ENCODE measurements at places on chromosomes 1 and 21.

GRCh38 chr1:209937996-209938959 lies at the start of gene SYT14:
Gene SYT14, plus strand, starts transcription at chr1:209938217. Its CDS starts 48 bp downstream, at chr1:209938265.
- no peak for DNase-seq

DNA sequence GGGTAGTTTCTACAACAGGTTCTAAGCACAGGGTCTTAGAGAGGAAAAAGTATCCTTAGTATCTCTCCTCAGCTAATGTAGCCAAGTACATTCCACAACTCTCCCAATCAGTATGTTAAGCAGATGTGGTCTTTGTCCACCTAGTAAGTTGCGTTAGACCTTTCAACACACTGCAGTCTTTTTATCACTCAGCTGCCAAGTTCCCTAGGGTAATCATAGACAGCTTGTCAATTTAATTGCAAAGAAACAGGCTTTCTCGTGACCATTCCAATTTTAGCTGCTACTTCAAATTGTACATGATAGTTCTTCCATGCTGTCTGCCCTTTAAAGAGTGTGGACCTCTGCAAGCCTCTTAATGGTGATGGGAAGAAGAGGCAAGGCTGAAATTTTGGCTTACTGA lies 211.8 kb upstream of the PKN2 start:
- DNase-seq, result no peak

DNA sequence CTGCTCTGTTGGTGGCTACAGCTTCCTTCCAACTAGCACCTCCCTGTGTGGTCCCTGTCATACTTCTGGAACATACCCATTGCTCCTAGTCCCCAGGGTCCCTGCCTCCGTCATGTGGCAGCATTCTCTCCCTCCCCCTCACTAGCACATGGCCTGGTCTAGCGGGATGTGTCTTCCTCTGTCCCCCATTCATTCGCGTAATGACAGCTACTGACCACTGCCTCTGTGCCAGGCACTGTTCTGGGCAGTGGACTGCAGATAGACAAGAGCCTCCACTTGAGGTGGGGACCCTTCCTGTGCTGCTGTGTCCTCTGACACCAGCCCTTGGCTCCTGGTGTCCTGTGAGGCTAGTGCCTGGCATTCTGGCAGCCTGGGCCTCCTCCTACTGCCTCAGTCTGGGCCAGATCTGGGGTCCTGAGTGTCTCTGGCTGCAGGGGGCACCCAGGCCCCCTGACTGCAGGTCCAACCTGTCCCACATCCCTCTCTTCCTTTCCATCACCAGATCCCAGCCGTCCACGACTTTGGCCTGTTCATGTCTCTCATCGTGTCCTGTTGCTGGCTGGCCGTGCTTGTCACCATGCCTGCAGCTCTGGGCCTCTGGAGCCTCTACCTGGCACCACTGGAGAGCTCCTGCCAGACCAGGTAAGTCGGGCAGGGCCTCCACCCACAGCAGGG lies 38.1 kb downstream of the DISP3 start:
- no peak for DNase-seq

GRCh38 chr21:41894922-41895557 lies 15.9 kb upstream of the PRDM15 start:
- no peak for DNase-seq

- DNase-seq, result no peak
Observed at GRCh38 chr1:157956732-157957131, 36.7 kb upstream of the KIRREL1 start.

DNA sequence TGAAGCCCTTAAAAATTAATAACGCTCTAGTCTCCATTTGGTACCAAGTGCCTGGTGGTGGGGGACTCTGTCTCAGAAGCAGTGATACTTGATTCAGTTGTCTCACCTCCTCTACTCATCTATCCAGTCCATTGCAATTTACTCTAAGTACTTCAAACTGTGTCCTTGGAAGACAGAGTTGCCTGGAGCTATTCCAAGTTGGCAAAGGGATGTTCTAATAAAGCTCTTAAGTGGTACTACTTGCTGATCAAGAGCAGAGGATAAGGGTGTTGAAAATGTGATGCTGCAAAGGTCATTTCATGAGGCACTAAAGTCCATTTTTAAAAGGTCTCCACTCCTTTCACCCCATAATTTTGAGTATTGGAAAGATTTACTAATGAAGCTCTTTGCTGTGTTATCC lies 142.2 kb downstream of the NFIA start:
- no peak for DNase-seq

- no peak for DNase-seq
Observed at GRCh38 chr1:83741348-83741747, 257.6 kb downstream of the TTLL7 start.

GRCh38 chr1:31805318-31805717 lies 10.5 kb downstream of the SPOCD1 start:
- no peak for DNase-seq

DNA sequence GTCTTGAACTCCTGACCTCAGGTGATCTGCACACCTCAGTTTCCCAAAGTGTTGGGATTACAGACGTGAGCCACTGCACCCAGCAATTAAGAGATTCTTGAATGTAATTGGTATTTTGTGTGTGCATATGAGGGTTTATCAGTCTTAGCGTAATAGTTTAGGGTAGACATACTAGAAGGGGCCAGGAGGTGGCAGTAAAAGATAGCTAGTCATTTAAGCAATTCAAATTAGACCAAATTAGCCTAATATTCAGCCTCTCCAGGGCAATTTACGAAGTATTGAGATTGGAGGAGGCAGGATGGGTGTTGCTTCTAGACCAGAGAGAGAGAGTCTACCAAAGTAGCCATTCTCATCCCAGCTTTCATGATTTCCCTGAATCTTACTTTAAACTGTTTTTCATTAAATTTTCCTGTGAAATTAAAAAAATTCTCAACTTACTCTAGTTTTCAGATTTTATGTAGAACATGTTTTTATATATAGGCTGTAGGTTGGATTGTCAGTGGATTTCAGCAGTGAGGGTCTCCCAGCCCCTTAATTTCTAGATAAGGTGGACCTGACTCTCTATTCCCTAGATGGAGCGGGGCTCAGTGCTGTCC lies 119.7 kb downstream of the HHAT start:
- DNase-seq, result no peak

DNA sequence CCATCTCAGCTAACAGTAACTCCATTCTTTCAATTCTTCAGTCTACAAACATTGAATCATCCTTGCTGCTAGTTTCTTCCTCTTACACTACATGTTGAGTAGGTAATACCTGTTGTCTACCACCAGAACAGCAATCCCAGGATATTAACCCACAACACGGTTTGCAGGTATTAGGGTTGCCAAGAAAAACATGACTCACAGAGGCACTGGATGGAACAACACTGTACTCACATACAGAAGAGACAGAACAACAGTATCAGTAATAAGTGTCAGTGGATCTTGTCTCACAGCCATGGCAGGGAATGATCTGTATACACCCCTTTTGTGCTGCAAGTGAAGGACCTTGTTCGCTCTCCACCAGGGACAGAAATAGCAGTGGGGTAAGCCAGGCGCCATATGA lies 212.1 kb downstream of the GPR52 start:
- no peak for DNase-seq

GRCh38 chr1:175968486-175969172 lies 225.2 kb upstream of the TNR start:
- DNase-seq, result no peak

- DNase-seq, result no peak
Observed at GRCh38 chr1:226107471-226108460, 45.2 kb downstream of the H3-3A start.

DNA sequence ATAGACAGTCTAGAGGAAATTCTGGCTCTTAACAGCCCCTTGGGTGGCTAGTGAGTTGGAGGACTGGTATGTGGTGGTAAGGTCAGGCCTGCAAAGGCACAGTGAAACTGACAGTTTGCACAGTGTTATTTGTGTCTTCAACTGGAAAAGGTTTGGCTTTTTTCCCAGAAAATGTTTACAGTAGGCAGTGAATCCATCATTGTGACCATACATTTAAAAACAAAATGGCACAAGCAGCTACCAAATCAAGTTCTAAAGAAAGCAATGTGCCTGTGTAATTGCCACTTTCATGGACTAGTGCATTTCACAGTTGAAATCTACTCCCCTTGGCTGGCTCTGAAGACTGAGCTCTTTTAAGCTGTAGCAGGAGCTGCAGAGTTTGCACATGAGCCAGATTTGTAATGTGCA lies 24.8 kb downstream of the ATPAF1 start:
- DNase-seq, result no peak

DNA sequence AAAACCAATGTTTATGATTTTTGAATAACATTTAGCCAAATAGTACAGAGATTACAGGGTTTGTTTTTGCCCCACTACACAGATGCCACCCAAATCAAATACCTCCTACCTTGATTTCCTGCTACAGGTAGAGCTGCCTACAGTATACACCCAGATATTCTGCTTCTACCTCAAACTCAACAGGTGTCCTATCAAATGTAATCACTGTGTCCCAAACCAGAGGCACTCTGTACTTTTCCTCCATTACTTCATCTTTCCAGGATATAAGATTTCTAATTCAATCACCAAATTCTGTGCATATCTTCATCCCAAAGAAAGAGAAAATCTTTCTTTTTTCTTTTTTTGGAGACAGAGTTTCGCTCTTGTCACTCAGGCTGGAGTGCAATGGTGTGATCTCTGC lies 9.6 kb downstream of the PUM1 start:
- no peak for DNase-seq

- no peak for DNase-seq
Observed at GRCh38 chr1:16183179-16183578, 27.3 kb upstream of the EPHA2 start.

DNA sequence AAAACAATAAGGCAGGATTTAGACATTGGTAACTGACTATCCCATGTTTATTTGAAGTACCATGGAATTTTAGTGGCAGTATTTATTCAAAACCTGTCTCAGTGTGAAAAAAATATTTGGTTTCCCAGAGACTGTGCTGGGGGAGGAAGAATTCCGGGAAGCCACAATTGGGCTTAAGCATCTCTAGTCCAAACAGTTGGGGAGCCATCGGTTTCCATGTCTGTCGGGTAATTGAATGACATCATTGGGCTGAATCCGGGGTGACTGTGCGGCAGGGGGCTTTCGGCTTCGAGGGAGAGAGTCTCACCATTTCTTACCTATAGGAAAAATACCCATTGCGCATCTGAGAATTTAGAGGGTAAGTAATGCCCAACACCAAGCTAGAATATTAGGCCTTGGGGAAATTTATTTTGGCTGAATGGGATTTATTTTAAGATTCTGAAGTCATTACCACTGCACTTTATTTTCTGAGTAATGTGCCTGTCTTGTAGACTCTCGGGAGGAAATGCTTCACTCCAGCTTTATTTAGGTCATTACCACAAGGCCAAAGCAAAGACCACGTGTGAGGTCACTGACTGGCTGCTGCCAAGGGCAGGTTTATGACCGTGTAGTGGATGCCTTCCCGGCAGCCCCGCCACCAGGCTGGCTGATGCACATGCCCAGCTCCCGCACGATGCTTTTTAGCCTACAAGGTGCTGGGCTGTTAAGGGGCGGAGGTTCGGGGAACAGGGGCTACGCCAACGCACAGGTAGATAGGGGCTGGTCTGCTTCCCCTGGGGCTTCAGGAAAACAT lies 23.1 kb upstream of the UMODL1 start:
- DNase-seq, result no peak
